Neuronal stem cell (in vitro differentiated cells): ENCODE measurements at places on chromosomes 2 and 18.
A peak's percentile ranks its signal among the peaks of the same experiment; 100 is the strongest.

GRCh38 chr2:17540813-17541530, 476 bp downstream of the VSNL1 start:
- no peaks in the 10 kb centered on the region for H3K36me3 ChIP-seq
- DNase-seq, result no peak
- H3K27me3 ChIP-seq, result peaks cover 77% of the 10 kb centered on the region
- peaks cover 9% of the 10 kb centered on the region for H3K4me1 ChIP-seq
- peak overlapping the region; percentile 52 for H3K4me3 ChIP-seq
- no peak overlapping the region for H3K27ac ChIP-seq

DNA sequence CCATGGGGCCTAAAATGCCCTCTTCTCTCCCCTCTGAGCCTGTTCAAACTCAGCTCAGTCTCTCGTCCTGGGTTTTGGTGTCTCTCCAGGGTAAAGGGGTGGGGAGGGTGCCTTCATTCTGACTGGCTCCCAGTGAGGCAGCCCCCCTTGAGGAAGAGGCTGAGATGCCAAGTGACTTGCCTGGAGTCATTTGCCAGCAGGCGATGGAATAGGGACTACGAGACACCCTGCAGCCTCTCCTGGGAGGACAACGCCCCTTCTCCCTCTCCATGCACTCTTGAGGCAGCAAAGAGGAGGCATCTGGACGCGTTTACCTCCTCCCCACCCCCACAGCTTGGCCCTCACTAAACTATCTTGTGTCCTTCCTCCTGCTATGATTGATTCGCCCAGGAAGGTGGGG, 760 bp upstream of the STON1 start:
- H3K4me3 ChIP-seq, result no peak overlapping the region
- no peak overlapping the region for H3K27ac ChIP-seq
- no peaks in the 10 kb centered on the region for H3K27me3 ChIP-seq
- DNase-seq, result no peak
- no peaks in the 10 kb centered on the region for H3K36me3 ChIP-seq

DNA sequence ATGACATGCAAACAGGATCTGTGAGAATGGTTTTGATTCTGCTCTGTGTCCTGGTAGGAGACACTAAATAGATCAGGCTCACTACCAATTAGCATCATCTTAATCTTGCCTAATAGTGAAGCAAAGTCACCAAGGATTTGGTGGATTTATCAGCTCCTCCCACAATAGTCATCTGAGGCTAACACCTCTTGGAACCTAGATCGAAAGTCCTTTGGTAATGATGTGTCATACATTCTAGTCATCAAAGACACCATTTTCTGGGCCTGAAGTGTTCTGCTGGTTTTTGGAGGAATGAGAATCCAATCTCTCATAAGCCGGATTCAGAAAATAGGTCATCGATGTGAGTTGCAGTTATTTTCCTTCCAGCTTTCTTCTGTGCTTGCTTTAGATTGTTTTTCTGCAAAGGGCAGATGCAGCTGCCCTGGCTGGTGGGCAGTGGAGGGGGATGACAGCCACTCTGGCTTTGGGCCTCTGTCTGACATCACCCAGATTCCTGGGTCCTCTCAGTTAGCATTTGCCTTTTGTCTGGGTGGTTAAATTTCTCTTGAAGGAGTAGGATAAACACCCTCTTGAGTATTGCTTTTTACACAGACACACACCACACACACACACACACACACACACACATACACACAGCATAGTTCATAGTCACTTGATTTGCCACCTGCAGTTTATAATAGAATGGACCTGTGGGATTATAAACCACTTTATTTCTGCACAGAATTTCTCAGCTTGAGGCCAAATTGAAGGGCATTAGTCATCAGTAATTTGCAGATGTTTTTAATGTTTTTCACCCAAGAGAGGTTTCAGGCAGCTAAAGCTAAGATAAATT, at the start of gene MYO3B:
Gene MYO3B, plus strand, starts transcription at position 198 of the 832 bp plus-strand sequence. Its CDS starts 141 bp downstream, at position 339.
- no peaks in the 10 kb centered on the region for H3K4me1 ChIP-seq
- no peak within 1 kb of the TSS for H3K4me3 ChIP-seq
- no peak for DNase-seq
- H3K27me3 ChIP-seq, result no peaks in the 10 kb centered on the region
- no peak within 1 kb of the TSS for H3K27ac ChIP-seq

- peak overlapping the region; percentile 81 for H3K27ac ChIP-seq
- DNase-seq, result no peak
- peak overlapping the region; percentile 81 for H3K4me3 ChIP-seq
- H3K27me3 ChIP-seq, result no peaks in the 10 kb centered on the region
- H3K4me1 ChIP-seq, result peaks cover 8% of the 10 kb centered on the region
- peaks cover 26% of the 10 kb centered on the region for H3K36me3 ChIP-seq
Observed at GRCh38 chr2:62704654-62705006, 883 bp upstream of the EHBP1 start.

- no peak overlapping the region for H3K4me3 ChIP-seq
- DNase-seq, result no peak
- no peaks in the 10 kb centered on the region for H3K36me3 ChIP-seq
Observed at GRCh38 chr2:8214036-8214615, 467.7 kb upstream of the ID2 start.

- no peaks in the 10 kb centered on the region for H3K4me1 ChIP-seq
- no peak overlapping the region for H3K4me3 ChIP-seq
- H3K27ac ChIP-seq, result no peak overlapping the region
- DNase-seq, result no peak
- peaks cover 1% of the 10 kb centered on the region for H3K36me3 ChIP-seq
- no peaks in the 10 kb centered on the region for H3K27me3 ChIP-seq
Observed at GRCh38 chr2:196242131-196242620, 70.8 kb upstream of the STK17B start.

- H3K4me1 ChIP-seq, result no peaks in the 10 kb centered on the region
- no peak for DNase-seq
Observed at GRCh38 chr2:120539937-120540718, 194.2 kb downstream of the INHBB start.

DNA sequence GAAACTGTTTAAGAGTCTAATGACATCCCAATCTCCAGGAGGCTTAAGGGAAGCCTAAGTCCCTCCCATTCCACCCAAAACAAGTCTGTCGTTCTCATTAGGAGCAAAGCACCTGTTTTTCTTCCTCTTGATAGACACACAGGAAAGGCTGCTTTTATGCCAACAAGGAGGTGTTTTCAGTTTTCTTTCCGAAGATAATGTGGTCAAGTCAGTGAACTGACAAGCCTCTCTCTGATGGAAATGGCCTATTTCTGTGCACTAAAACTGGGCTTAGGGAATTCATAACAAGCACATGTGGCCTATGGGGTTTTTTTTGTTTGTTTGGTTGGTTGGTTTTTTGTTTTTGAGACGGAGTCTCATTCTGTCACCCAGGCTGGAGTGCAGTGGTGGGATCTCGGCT, 36.2 kb downstream of the FBLN7 start:
- peaks cover 7% of the 10 kb centered on the region for H3K36me3 ChIP-seq
- H3K4me3 ChIP-seq, result no peak overlapping the region
- DNase-seq, result no peak
- no peaks in the 10 kb centered on the region for H3K27me3 ChIP-seq
- peaks cover 1% of the 10 kb centered on the region for H3K4me1 ChIP-seq

DNA sequence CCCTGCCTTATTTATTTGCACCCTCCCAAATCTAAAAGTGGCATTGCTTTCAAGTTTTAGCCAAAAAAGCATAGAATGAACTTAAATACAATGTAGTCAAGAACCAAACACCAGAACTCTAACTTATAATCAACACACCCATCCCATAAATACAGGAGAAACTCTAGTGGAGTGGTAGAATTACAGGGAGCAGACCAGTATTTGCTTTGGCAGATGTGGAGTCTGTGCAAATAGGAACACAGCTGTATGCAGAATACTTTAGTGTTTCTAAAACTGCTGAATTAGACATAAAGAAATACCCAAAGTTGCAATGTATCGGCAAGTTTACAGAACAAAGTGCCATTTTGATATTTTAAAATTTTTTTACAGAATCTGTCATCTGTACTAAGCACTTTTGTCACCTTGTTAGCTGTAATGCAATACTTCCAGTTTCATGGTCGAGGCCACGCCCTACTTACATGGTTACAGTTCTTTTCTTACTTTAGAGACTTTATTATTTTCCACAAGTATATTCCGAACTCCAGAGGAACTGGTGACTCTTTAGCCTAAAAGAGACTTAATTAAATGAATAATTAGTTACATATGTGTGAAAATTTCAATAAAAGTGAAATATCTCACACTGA, 23.7 kb upstream of the COL5A2 start:
- no peak overlapping the region for H3K27ac ChIP-seq
- no peaks in the 10 kb centered on the region for H3K36me3 ChIP-seq
- no peaks in the 10 kb centered on the region for H3K4me1 ChIP-seq
- no peak overlapping the region for H3K4me3 ChIP-seq
- no peaks in the 10 kb centered on the region for H3K27me3 ChIP-seq

- no peaks in the 10 kb centered on the region for H3K36me3 ChIP-seq
- no peaks in the 10 kb centered on the region for H3K27me3 ChIP-seq
- no peak overlapping the region for H3K27ac ChIP-seq
Observed at GRCh38 chr18:30556112-30556511, 486.4 kb downstream of the DSC3 start.

- H3K36me3 ChIP-seq, result no peaks in the 10 kb centered on the region
- H3K4me1 ChIP-seq, result no peaks in the 10 kb centered on the region
- H3K27me3 ChIP-seq, result no peaks in the 10 kb centered on the region
- no peak for DNase-seq
- H3K4me3 ChIP-seq, result no peak overlapping the region
Observed at GRCh38 chr2:66113988-66114625, 320.8 kb upstream of the MEIS1 start.

DNA sequence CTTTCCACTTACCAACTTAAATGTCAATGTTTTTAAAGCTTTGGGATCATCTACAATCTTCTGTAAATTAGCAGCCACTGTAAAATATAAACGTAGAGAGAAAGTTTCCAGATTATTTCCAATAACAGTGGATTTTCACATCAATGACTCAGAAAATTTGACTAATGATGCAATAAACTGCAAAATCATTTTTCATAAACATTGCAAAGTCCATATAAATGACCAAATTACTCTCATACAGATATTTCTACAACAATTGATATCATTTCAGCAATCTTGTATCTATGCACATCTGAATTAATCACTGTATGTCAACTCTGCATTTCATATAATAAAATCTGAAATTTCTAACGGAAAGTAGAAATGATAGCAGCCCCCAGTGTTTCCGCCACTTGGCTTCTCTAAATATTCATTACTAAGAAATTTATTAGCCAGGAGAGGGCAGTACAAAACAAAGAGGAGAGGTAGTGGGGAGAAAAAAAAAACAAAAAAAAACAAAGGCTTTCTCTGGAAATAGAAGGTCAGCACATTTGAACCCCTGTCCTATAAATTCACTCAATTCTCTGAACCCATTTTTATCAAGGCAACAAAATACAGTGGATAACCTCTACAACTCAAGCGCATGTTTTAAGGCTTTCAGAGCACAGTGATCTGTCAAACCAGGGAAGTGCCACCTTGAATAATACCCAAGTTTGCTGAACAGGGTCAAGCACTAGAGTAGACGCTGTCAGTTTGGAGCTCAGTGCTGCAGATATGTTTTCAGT, 282.6 kb downstream of the STK39 start:
- no peaks in the 10 kb centered on the region for H3K27me3 ChIP-seq
- H3K36me3 ChIP-seq, result peaks cover 21% of the 10 kb centered on the region

DNA sequence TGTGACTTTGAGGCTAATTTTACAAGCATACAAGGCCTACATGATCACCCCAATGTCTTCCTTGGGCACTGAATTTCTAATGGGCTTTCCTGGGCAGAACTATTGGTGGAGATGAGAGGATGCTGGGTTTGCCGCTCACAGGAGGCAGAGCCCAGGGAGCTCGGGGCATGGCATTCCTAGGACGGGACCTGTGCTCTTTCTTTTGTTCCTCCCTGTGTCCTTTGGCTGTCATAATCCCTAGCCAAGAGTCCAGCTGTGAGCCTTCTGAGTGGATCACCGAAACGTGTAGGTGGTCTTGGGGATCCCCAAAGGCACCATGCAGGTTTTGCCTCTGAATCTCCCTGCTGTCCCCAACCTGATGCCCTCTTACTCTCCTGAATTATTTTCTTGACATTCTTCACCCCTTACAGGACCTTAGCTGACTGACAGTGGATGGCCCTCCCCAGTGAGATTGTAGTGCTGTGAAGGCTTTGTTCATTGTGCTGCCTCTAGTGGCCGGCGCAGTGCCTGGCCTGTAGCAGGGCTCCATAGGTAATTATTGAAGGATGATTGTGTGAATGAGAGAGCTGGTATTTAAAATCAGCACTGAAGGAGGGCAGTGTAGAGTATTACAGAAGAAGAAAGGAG, 221.9 kb downstream of the ZNF407 start:
- peak; percentile 58 for DNase-seq
- H3K4me1 ChIP-seq, result peaks cover 4% of the 10 kb centered on the region
- no peak overlapping the region for H3K4me3 ChIP-seq
- H3K27me3 ChIP-seq, result no peaks in the 10 kb centered on the region
- peak overlapping the region; percentile 24 for H3K27ac ChIP-seq
- no peaks in the 10 kb centered on the region for H3K36me3 ChIP-seq

DNA sequence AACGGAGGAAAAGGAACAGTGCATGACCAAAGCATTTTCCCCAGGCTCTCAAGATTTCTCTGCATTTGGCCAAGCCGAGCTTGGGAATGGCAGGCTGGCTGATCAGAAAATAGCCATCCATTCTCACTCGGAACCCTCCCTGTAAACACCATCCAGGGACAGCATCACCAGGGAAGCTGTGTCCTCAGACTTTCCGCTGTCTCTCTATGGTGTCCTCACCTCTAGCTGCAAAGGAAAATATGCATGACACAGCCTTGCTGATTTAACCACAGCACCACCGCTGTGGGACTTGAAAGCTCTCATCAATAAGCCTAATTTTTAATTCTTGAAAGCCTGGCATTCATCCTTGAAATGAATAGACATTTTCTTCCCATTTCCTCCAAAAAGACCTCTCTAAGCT, 311.7 kb downstream of the EIPR1 start:
- H3K4me3 ChIP-seq, result no peak overlapping the region
- no peak for DNase-seq
- no peak overlapping the region for H3K27ac ChIP-seq
- peaks cover 9% of the 10 kb centered on the region for H3K27me3 ChIP-seq
- H3K4me1 ChIP-seq, result no peaks in the 10 kb centered on the region

DNA sequence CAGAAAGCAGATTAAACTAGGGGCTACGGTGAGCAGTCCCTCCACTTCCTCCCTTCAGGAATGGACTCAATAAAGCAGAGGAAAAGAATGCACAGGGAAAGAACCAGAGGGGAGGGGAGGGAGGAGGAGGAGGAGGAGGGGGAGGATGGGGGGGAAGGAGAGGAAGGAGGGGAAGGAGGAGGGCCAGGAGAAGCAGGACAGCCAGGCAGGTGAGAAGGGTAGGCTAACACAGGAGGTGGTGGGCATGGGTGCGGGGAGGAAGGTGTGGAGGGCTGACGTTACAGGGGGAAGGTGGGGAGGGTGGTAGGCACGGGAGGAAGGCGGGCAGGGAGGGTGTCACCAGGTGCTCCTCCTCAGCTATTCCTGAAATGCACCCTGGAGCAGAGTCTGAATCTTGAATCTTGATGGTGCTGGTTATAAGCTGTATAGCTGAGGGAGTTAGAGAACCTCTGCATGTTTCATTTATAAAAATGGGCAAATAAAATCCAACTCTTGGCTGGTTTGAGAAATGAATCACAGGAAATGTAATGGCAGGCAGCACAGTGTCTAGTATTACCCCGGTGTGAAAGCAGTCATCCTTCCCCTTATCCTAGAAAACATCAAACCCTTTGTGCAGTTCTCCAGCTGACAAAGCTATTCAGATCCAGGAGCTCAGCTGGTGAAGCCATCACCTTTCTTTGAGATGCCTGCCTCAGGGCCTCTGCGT, 3.4 kb downstream of the TMEM18 start:
- H3K27ac ChIP-seq, result no peak overlapping the region
- peaks cover 55% of the 10 kb centered on the region for H3K36me3 ChIP-seq
- H3K4me1 ChIP-seq, result peaks cover 11% of the 10 kb centered on the region
- no peak for DNase-seq
